ENCODE measurements at places on chromosomes 12 and 14.
A peak's percentile ranks its signal among the peaks of the same experiment; 100 is the strongest.

GRCh38 chr12:66709893-66710292 lies 31.0 kb upstream of the GRIP1 start:
- no peak for DNase-seq

DNA sequence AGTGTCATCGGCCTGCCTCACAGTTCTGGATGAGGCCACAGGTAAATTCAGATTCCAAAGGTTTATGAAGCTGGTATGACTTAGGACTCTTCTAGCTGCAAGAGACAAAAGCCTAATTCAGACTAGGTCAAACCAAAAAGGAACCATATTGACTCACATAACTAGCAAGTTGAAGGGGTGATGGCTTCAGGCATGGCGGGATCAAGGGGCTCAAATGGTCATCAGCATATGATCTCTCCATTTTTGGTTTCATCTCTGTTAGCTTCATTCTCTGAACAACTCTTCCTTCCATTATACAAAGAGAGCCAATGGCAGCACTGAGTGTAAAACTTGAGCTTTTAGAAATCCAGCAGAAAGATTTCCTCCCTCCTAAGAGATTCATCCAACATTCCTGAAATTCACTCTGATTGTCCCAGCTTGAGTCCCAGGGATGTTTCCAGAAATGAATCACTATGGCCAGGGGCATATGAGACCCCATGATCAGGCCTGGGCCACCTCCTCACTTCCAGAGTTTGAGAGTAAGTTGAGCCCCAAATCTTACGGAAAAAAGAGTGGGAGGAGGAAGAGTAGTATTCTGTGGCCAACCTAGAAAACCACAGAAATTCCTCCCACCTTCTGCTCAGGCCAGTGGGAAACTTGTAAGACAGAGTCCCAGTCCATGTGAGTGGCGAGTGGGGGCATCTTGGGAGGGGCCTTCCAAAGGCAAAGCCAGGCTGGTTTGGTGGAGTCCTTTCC lies 2.0 kb upstream of the MAP1LC3B2 start:
- DNase-seq, result no peak

GRCh38 chr14:51921026-51921425 lies 60.6 kb downstream of the GNG2 start:
- DNase-seq, result peak; percentile 28

- peak; percentile 21 for DNase-seq
These were observed 148.8 kb upstream of the ATF7IP start for GRCh38 chr12:14216405-14217294.

DNA sequence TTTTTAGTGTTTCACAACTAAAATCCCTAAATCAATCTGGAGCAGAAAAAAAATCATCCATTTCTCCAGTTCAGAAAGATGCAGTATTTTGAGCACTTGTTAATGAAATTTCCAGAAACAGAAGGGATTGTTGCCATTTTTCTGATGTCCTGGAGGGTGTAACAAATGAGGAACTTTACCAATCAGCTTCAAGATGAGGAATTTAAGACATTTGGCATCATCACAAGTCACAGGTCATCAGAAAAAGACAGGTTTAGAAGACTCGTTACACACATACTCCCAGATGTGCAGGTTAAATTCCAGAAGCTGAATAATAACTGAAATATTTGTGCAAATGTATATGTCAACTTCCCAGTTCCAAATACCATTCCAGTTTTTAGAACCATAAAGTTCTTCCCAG lies 482 bp upstream of the PSMC1 start:
- DNase-seq, result peak; percentile 36

- DNase-seq, result no peak
These were observed 79.7 kb upstream of the RAP1B start for GRCh38 chr12:68530965-68531364.

DNA sequence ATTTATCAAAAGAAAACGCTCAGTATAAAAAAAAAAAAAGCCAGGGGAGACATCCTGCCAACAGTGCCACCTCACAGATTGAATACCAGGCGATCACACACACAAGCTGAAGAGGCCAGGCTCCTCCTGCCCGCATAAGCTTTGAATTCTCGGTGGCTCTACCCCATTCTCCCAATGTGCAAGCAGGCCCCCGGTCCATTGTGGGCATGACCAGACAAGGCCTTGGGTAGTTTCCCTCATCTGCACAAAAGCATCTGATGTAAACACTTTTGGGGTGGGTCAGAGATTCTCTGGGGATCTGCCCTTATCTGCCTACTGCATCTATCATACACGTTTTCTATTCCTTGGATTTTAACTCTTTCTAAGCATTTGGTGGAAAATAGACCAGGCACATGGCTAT lies 16.2 kb downstream of the KLRF2 start:
- no peak for DNase-seq

DNA sequence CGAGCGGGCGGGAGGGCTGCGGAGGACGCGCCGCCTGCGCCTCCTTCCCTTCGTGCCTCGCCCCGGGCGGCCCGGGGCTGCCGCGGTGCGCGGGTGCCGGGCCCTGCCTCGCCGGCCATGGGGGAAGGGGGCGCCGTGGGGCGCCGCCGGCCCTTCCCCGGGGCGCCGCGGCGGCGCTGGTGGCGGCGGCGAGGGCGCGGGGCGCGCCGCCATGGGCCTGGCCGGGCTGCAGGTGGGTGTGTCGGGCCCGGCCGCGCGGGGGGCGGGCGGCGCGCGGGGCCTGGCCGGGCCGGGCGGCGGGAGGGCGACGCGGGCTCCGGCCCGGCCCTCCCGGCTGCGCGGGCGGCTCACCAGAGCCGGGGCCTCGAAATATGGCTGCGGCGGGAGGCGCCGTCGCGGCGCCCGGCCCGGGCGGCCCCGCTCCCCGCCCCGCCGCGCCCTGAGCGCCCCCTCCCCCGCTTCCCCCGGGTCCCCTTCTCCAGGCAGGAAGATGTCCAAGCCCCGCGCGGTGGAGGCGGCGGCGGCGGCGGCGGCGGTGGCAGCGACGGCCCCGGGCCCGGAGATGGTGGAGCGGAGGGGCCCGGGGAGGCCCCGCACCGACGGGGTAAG lies 5.1 kb downstream of the KMT5A start:
- no peak for DNase-seq

GRCh38 chr14:103068351-103069073 lies 11.2 kb upstream of the CDC42BPB start:
- DNase-seq, result no peak

DNA sequence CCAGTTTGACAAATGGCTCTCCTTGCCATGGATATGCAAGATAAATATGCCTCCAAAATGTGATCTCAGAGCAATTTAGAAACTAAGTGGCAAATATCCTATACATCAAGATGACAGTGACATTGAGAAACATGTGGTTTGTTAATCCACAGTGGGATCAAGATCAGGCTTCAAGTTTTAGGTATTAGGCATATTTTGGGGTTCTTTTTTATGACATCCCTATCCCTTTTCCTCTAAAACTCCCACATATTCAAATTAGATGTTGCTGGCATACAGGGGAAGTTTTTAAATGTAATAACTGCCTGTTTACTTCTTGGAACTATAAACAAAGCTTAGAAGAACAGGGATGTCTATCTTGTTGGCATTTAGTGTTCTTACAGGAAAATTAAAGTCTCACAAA lies 179.4 kb downstream of the CRADD start:
- no peak for DNase-seq

DNA sequence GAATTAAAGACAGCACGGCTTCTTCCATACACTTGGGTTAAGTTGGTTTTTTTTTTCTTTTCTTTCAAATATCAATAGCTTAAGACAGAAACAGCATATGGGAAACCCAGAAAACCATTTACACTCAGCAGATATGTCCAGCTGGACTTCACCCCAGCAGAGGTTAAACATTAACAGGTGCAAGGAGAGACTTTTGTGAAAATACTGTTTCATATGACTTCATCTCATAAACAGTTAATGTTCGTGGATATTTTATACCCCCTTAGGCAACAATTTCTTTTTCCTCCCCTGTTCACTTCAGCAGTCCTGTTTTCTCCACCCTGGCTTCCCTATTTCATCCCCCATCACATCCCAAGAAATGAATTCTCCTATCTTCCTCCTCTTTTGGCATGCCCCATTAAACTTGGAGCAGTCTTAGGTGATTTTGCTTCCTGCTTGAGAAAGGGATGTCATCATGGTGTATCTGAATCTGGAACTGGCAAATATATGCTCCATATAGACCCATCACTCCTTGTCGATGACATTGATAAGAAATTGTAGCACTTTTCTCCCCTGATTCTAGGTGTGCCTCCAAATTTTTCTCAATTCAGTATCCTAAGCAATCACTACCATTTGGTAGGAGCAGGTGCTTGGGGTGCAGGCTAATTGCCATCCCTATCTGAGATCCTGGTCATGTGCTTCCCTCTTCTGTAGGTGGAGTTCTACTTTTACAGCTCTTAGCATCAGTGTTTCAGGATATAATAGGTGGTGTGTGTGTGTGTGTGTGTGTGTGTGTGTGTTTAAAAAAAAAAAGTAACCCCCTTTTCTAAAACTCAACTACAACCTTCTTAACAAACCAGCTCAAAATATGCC lies 67.9 kb downstream of the BMP4 start:
- no peak for DNase-seq

DNA sequence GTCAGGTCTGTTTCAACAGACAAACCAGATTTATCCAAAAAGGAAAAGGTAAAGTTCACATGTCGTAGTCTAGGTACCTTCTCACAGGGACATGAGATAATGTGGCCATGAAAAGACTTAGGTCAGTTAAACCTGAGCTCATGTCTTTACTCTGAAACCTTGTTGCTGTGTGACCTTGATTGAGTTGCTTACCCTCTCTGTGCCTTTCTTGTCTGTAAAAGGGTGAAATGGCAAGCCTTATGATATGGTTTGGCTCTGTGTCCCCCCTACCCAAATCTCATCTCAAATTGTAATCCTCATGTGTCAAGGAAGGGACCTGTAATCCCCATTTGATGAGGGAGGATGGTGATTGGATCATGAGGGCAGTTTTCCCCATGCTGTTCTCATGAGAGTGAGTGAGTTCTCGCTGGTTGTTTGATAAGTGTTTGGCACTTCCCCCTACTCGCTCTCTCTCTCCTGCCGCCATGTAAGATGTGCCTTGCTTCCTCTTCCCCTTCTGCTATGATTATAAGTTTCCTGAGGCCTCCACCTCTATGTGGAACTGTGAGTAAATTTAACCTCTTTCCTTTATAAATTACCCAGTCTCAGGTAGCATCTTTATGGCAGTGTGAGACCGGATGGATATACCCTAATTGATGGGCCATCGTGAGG lies 299.8 kb downstream of the ADGRD1 start:
- no peak for DNase-seq

DNA sequence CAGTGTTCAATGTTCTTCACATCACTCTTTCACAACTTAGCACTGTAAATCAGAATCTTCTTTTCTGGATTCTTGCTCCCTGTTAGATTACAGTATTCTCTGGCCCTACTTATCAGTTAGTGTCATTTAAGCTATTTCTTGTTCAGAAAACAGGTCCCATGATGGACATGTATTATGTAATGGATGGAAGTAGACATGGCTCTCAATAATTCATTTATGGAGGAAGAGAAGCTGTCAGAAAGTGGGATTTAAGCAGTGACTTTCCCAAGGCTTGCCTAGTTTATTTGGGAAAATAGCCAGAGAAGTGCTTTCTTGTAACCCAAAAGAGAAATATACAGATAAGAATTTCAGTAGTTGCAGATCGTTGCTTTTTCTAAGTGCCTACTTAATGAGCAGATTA lies 1.6 kb downstream of the ERC1 start:
- DNase-seq, result no peak

DNA sequence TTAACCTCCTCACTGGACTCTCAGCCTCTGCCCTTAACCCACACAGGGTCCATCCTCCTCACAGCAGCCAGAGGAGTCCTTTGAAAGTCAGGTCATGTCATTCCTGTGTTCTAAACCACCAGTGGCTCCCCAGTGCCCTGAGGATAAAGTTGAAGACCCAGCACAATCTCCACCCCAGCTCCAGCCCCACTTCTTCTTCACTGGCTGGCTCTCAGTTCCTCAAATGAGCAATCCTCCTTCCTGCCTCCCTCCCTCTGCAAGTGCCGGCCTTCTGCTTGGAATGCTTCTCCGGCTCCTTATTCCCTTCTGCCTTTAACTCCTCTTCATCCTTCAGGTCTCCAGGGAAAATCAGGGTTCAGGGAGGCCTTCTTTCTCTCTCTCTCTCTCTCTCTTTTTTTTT lies 32.0 kb upstream of the SPPL3 start:
- no peak for DNase-seq

DNA sequence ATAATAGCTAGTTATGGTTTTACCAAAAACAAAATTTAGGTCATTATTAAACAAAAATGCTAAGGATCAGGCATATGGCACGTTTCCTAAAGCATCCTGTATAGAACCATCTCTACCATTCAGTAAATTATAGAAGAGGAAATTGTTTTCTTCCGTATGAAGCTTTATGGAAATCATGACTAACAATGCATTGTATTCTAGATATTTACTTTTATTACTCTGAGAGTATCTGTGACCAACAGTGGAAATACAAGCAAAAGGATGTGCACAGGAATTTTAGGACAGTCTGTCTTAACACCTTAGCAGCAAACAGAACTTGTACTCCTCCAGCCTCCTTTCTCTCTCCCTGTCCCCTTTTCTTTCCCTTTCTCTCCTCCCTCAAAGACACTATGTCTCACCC lies 7.1 kb downstream of the DENND5B start:
- DNase-seq, result no peak

- DNase-seq, result no peak
These were observed 102.8 kb upstream of the TMCC3 start for GRCh38 chr12:94753036-94753679.

GRCh38 chr12:130817804-130818203 lies 21.2 kb downstream of the STX2 start:
- DNase-seq, result no peak

Measured in hematopoietic multipotent progenitor cell treated with erythropoietin and hydrocortisone succinate and interleukin-3 and kit ligand, for 8 days (in vitro differentiated cells).